Lower leg skin (tissue), 4 donors: ENCODE measurements at places on chromosomes 11 and 22. TPM values are rescaled to one million over a fixed set of nuclear protein-coding genes. Genes with fewer than 3 reads are reported as not detected.

The OR10D3 gene
- not detected for total RNA-seq

DNA sequence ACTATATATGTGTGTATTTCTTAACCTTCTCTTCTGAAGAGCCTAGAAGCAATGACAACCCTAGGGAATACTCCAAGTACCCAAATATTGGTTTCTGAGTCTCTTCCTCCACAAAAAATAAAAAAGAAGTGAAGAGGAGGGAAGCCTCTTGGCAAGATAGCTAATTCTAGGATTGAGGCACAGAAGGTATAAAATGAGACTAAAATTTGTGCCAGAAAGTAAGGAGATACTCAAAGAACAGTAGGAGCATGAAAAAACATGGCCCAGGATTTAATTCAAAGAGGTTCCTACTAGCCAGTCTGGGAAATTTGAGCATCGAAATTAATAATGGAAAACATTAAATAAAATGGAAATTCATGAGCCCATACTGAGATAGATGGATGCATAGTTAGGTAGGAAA lies 112.1 kb downstream of the PAX6 start:
- DNase-seq = no peak

The CECR2 gene
- total RNA-seq = 1.8 TPM

GRCh38 chr11:63670096-63670432 lies 1.1 kb downstream of the ATL3 start:
- no peak for DNase-seq

The CBY1 gene
- 26.0 TPM for total RNA-seq
